ENCODE measurements at places on chromosomes 5 and 9.

DNA sequence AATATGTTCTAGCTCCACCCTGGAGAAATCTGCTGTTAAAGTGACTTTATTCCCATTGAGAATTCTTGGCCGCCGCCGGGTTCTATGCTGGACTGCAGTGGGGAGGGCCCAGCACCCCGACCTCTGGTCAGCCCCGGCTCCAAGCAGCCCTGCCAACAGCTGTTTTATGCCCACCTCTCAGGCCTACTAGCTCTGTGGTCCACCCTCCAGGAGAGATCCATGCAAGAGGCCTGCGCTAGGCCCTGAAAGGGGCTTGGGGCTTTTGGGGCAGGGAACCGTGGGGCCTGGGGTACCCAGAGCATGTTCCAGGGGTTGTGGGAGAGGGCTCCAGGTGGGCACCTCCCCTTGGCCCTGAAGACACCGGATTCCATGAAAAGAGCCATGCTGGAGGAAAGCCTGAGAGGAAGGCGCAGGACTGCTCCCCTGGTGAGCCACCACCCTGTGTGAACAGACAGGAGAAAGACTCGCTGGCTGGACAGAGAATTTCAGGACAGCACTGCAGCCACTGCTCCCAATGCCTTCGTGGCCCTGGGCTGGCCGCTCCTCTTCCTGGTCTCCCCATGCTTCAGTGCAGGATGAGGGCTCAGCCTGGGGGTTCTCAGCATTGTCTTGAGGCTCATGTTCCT lies 44.6 kb upstream of the RUFY1 start:
- no peak for DNase-seq

GRCh38 chr5:119286511-119287488 lies 69.0 kb upstream of the TNFAIP8 start:
- no peak for DNase-seq

DNA sequence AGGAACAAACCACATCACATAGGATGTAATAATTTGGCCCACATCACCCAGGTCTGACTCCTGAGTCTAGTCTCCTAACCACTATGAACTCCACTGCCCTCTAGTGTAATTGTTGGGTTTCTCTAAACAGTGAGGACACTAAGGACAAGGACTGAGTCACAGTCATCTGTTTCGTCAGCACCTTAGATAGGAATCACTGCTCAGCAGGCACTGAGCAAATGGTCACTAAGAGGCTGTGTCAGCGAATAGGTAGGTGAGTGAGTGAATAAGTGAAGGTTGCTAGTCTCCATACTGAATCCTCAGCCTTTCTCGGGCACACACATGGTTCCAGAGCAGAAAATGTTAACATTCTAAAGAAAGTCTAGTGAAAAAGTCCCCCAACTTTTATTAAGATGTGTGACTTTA lies 278.6 kb downstream of the SPOCK1 start:
- peak; percentile 48 for DNase-seq

- DNase-seq, result no peak
Observed at GRCh38 chr5:68446070-68446357, 230.5 kb downstream of the PIK3R1 start.

DNA sequence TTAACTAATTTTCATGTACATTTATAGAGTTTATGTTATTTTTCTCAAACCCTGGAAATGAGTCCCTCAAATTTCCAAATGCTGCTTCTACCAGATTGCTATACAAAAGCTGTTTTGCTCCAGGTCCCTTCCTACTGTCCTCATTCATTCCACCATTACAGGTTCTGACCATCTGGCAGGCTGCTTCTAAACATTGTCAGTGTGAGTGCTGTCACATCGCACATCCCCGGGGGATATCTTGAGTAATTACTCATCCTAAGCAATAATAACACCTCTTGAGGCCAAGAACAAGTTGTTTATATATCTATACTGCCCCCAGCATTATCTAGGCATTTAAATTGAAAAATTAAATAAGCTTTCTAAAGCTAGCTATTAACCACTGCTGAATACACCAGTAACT lies 1675.3 kb upstream of the CDH6 start:
- DNase-seq, result no peak

GRCh38 chr9:124390794-124391658 lies 24.2 kb downstream of the PSMB7 start:
- no peak for DNase-seq

- DNase-seq, result peak; percentile 92
Observed at GRCh38 chr9:72473474-72474261, 47.7 kb upstream of the TMC1 start.

DNA sequence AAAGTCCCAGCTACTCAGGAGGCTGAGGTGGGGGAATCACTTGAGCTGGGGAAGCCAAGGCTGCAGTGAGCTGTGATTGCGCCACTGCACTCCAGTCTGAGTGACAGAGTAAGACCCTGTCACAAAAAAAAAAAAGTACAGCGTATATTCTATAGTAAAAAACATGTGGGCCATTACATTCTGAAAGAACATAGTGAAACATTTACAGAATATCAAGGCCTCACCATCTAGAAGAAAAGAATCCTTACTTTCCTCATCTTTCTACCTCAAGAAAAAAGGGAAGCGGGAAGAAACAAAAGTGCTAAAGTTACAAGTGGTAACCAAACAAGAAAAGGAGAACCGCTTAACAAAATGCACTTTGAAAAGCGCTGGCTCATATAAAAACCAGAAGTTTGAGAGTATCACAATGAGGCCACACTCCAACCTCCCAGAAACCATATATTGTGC lies 5.7 kb upstream of the SYK start:
- peak; percentile 92 for DNase-seq

DNA sequence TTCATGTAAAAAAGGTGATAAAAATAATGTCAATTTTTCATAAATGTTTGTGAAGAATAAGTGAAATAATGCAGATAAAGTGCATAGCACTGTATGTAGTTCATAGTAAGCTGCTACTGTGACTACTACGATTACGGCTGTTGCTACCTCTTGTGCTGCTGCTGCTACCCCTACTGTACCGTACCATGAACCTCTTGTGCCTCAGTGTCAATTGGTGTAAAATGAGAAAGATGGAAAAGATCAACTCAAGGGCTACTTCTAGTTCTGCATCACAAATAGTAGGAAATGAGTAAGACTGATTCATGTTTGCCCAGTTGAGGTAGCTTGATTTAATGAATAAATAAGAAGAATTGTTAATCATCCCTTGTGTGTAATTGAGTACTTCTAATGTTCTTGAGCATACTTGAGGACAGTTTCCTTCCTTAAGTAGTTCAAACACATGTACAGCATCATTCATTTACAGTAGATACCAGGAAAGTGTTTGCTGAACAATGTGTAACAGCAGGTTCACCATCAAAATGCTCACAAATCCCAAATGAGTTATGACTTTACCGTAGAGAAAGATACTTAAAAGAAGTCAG lies 200.0 kb upstream of the ATP10B start:
- DNase-seq, result no peak

All from inflammatory macrophage treated with lipopolysaccharide for 4 hours (primary cell).